ENCODE measurements at places on chromosomes 16 and 17.
A peak's percentile ranks its signal among the peaks of the same experiment; 100 is the strongest.

- DNase-seq, result no peak
These were observed 270.3 kb downstream of the ABCC12 start for GRCh38 chr16:47885489-47885888.

DNA sequence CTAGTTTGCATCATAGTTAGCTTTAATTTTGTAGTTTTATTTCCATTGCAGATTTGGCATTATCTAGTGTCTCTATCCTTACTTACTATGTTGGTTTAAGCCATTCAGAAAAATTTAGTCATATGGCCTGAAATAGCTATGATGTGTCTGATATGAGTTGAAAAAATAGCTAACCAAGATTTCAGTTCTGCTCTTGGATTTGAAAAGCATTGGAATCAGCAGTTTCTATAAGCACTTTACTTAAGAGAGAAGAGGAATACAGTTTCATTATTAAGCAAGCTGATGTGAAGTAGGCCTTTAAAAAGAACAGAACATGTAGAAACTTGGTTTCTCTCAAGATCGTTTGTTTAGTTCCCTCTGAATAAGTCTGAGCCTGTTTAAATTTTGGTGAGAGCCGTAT is 25.9 kb downstream of the LPCAT2 start:
- no peak for DNase-seq

- DNase-seq, result no peak
These were observed 598.2 kb upstream of the CA10 start for GRCh38 chr17:52756746-52757145.

DNA sequence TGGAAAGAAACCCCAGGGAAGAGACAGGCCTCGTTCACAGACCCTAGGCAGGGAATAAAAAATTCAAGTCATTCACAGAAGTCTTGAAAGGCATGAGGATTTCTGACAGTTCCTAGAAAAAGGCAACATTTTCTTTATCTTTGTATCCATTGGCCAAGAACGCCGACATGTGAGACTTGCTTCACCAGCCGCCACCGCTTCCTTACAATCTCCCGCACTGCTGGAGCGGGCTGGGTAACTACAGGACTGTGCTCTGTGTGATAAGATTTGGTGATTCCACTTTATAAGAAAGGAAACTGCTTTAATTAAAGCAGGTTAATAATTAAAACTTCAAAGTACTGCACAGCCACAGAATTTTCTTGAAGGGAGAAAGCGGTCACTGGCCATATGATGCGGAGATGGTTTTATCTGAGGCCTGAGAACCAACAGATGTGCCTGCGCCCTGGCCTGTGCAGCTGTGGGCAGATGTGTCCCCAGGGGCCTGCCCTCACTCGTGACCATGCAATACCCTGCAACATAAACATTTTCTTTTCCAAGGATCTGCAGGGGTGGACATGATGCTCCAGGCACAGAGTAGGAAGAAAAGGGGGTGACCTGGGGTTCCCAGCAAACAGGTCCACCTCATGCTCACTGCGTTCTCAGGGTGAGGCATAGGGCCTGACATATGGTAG is 13.0 kb upstream of the LGALS3BP start:
- DNase-seq, result no peak

- DNase-seq, result peak; percentile 14
These were observed 15.4 kb downstream of the CUEDC1 start for GRCh38 chr17:57939797-57940196.

GRCh38 chr16:23395732-23396131 is 57.3 kb downstream of the COG7 start:
- no peak for DNase-seq

- DNase-seq, result no peak
These were observed 252.0 kb upstream of the KIF2B start for GRCh38 chr17:53570731-53571130.

GRCh38 chr17:4632581-4632920 is 8.9 kb downstream of the ALOX15 start:
- no peak for DNase-seq

DNA sequence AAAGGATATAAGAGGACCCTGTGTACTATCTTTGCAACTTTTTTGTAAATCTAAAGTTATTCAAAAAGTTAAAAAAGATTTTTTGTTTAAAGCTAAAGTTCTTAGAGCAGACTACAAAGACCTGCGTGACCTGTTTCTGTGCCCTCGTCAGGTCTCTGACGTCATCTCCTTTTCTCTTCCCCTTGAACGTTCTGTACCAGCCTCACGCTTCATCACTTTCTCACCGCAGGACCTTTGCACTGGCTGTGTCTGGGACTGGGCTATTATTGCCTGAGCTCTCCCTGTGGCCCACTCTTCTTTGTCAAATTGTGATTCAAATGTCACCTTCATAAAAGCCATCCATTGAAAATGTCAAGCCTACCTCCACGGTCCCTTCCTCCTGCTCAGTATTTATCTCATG is 222.8 kb downstream of the RBFOX1 start:
- no peak for DNase-seq

DNA sequence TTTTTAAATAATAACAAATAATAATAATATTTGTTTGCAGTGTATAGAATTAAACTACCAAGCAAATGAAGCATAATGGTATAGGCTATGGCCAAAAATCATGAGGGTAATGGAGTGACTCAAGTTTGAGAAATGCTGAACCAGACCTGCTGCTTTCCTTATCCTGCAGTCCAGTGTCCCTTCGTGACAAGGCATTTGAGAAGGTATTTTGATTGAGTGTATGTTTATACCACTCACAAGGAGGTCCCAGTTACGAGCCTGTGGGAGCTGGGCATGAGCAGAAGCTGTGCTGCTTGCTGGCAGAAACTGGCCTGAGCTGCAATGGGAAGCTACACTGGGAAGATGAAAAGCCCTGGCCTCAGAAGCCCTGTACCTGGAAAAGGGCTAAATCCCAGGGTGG is 50.3 kb downstream of the GNAO1 start:
- no peak for DNase-seq

DNA sequence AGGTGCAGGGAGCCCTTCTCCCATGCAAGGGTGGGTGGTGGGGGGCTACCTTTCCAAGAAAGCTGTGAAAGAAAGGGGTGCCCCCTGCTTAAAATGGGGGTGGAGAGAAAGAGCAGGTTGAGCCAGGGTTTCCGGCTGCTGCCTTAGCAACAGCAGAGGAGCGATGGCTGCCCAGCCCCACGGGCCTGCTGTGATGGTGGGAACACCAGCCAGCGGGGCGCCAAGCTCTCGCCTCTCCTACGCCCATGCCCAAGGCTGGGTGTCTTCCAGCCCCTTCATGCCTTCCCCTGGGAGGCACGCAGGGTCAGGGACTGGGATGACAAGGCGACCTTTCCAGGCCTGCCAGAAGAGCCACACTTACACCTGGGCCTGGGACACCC is 3.0 kb downstream of the FMNL1 start:
- DNase-seq, result no peak

DNA sequence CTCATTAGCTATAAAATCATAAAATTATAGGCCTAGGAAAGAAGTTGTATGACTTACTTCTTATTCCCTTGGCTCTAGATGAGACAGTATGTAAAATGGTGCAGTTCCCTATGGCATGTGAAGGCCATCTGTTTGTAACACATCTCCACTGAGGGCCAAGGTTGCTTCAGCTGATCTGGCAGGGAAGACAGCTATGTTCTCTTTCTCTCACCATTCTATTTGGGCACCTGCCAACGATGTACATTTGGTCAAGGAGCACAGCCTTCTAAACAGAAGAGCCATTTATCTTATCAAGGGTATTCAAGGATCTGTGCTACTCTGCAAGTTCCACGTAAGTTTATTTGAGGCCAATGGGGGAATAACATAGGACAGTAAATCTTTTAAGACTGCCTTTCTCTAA is 129.8 kb upstream of the TOM1L1 start:
- DNase-seq, result no peak

GRCh38 chr17:66834919-66835454 is at the start of gene CACNG5:
Gene CACNG5, plus strand, starts transcription at chr17:66835117. Its CDS starts 42,216 bp downstream, at chr17:66877333.
- no peak for DNase-seq

- DNase-seq, result no peak
These were observed 68.5 kb downstream of the C16orf95 start for GRCh38 chr16:87248714-87249113.

- no peak for DNase-seq
These were observed 1.6 kb downstream of the AMFR start for GRCh38 chr16:56423584-56424403.

DNA sequence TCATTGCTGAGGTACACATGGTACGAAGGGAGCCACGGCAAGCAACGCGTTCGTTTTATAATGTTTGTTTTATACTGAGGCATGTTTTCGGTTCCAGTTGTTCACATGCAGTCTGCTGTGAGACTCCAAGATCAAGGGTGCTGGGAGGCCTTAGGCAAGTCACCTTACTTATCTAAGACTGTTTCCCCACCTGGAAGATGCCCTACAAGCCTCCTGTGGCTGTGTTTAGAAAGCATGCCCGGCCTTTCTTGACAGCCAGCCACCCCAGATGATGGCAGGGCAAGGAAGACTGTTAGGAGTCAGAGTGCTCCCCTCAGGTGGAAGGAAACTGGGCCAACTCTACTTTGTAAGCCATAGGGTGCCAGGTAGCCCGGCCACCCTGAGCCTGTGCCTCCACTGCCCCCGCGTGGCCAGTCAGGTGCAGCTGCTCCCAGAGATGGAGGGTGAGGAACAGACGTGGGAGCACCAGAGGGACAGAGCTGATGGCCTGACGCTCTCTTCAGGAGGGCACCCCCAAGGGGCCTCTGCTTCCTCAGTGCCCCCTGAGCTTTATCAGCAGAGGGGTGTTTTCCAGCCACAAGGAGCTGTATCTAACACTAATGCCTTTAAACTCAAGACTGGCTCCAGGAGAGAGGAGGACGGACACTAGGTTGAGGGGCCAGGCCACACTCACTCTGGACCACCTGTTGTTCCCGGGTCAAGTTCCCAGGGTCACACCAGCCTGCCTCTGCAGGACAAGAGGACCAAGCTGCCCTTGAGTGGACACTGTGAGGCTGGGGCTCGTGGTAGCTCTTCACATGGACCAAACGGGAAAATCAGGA is 5.4 kb downstream of the NAT9 start:
- peak; percentile 52 for DNase-seq

GRCh38 chr17:57784226-57784895 is 39.3 kb upstream of the CCDC182 start:
- no peak for DNase-seq

DNA sequence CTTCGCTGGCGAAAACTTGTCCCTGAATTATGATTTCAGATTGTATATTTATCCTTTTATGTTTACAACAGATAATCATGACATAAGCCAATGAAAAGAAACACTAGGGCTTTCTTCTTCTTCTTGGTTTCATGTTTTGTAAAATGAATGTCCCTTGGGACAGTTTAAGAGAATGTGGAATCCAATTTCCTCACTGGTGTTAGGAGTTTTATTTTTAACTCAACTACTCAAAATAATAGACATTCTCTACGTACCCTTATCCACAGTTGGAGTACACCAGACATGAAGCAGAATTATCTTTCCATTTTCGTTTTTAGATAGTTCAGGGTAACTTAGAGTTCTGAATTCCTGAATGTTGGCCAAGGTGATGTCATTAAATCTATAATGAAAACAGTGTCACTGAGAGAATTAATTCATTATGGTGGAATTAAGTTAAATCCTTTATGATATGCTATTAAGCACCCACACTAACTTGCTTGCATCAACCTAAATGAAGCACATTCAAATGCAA is 43.4 kb downstream of the IRX6 start:
- no peak for DNase-seq

- no peak for DNase-seq
These were observed 26.0 kb upstream of the ERN1 start for GRCh38 chr17:64155751-64156544.

DNA sequence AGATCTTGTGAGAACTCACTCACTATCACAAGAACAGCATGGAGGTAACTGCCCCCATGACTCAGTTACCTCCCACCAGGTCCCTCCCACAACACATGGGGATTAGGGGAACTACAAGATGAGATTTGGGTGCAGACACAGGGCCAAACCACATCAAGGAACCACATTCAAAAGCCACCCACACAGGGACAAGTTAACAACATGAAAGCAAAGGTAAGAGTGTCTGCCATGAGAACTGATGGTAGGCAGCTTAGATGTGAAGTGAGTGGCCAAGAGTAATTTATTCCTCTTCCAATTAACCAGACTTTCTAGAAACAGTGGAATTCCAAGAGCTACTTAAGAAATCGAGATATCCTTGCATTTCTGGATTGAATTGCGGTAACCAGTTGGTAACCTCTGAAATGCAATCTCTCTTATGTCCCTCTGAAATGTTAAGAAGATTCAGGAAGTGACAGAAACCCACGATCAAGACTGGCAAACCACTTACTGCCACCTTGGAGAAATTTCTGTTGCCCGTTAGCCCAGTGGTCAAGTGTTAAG is 167.4 kb upstream of the CACNG5 start:
- DNase-seq, result peak; percentile 42

DNA sequence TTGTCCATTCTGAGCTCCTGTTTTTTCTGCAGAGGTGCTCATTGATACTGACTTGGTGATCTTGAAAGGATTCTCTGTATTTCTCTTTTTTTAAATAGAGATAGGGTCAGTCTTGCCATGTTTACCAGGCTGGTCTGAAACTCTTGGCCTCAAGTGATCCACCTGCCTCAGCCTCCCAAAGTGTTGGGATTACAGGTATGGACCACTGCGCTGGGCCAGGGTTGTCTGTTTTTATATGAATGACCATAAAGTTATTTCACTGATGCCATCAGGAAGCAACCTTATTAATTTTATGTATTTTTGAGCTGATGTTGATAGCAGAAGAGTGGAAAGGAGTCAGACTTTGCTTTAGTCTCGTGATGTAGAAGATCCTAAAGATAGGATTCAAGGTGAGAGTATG is 35.7 kb upstream of the METTL9 start:
- no peak for DNase-seq

- peak; percentile 85 for DNase-seq
These were observed 172.8 kb upstream of the ZNF267 start for GRCh38 chr16:31700530-31701388.

- no peak for DNase-seq
These were observed 334.8 kb downstream of the SNX29 start for GRCh38 chr16:12311309-12311708.

- DNase-seq, result no peak
These were observed 1.6 kb downstream of the SDK2 start for GRCh38 chr17:73642659-73643000.

DNA sequence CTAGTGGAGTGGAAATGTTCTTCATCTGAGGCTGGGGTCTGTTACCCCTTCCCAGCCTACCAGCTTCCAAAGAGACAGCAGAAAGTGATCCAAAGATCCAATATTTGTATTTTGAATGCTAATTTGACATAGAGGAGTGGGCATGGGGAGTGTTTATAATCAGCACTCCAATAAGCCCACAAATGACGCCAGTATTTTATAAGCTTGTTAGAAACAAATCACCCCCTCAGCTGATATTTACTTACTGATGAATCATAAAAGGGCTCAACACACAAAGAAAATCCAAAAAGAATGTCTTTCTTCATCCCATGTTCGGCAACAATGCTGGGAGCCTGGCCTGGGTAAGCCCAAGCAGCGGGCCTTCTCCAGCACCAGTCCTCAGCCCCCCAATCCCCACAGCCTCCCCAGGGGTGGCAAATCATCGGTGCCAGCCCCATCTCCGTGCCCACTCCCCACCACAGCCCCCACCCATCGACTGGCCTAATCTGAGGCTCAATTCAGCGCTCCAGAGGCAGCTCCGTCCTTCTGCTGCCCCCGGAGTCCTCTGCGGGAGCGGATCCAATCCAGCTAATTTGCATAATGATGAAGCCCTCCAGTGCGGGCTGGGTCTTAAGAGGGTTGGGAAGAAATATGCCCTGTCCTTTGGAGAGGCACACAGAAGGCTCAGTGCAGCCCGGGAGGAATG is 169.5 kb downstream of the C16orf78 start:
- no peak for DNase-seq

- DNase-seq, result no peak
These were observed 26.3 kb upstream of the APOH start for GRCh38 chr17:66255527-66255971.
